ENCODE measurements at places on chromosomes 5 and 9.

- DNase-seq: no peak
Measured at GRCh38 chr9:31519424-31519823, 865.0 kb upstream of the ACO1 start.

GRCh38 chr5:171789353-171789752, 3.7 kb downstream of the SMIM23 start:
- DNase-seq: no peak

GRCh38 chr5:141003791-141004611, 37.7 kb downstream of the PCDHAC2 start:
- DNase-seq: peak; percentile 42

GRCh38 chr5:134245101-134245604, 19.3 kb upstream of the PPP2CA start:
- DNase-seq: no peak

- no peak for DNase-seq
Measured at GRCh38 chr9:19271081-19271480, 40.6 kb downstream of the DENND4C start.

DNA sequence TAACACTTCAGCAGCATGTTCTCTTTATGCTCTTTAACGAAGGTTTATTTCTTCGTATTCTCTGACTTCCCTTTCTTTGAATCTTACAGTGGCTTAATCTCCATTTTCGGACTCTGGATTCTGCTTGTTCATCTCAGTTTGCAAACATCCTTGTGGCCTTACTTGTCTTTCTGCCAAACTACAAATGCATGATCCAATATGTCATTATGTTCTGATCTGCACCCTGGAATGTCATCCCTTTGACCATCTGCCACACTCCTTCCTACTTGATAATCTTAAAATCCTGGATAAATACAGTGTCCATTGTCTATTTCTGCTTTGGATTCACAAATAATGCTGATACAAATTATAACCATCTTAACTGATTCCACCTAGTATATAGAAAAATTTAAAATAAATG, 499.2 kb downstream of the CDH18 start:
- peak; percentile 35 for DNase-seq

GRCh38 chr9:127801955-127802575, 617 bp upstream of the FPGS start:
- DNase-seq: no peak

- DNase-seq: no peak
Measured at GRCh38 chr5:111810112-111810511, 53.1 kb upstream of the NREP start.

DNA sequence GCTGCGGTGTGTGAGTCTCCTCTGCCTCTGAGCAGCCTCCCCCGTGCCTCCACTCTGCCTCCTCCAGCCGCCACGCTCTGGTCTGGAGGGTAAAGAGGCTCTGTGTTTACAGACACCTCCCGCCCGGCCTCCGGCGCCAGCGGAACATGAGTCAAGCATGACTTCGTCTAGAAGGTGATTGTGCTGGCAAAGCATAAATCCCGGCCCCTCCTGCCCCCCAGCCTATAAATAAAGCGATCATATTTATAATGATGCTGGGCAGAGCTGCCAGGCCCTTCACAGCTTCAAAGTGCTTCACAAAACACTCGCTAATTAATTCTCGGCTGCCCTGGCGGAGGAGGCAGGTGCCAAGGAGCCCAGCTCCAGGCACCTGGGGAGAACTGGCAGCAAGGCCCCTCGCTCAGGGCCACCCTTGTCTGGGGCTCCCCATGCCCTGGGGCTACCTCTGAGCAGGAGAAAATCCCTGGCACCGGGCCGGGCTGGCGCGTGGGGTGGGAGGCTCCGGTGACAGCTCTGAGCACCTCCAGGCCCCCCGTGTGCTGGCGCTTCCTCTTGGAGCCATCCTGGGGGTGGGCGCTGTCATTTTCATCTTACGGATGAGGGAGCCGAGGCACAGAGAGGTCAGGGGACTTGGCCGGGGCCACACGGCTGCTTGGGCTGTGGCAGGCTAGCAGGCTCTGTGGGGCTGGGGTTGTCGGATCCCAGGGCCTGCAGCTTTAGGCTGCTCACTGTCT, 87.8 kb downstream of the RXRA start:
- no peak for DNase-seq

DNA sequence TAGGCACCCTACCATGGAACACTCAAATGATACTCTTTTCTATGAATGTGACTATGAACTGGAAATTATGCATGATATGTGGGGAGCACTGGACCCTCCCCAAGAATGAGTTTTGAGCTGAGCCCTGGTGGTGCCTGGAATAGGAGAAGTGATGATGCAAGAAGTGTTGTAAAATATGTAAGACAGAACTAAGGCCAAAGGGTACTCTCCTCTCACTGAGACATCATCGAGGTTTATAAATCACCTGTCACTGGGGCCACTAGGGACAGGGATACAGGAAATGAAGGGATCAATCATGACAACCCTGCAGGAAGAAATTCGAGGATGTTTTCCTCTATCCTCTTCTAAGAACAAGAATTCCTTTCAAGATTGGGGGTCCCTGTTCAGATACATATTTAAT, 45.4 kb downstream of the PCSK1 start:
- DNase-seq: no peak

GRCh38 chr5:141694479-141694878, 12.4 kb upstream of the ARAP3 start:
- DNase-seq: no peak

DNA sequence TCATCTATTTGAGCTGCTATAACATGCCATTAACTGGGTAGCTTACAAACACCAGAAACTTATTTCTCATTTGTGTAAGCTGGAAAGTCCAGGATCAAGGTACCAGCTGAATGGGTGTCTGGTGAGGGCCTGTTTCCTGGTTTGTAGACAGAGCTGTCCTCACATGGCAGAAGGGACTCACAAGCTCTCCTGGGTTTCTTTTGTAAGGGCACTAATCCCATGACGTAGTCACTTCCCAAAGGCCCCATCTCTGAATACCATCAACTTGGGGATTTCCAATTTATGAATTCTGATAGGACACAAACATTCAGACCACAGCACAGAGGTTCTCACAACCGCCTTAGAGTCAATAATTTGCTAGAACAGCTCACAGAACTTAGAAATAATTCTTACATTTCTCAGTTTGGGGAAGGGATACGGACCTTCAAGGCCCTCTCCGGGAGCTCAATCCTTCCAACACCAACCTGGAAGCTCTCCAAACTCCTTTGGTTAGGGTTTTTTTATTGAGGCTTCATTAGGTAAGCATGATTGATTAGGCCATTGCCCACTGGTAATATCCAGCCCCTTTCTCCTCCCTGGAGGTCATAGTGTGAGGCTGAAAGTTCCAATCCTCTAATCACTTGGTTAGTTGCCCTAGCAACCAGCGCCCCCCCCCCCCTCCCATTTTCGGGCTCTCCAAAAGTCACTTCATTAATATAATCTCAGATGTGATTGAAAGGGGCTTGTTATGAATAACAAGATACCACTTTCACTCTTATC, 7.6 kb upstream of the DNAJA1 start:
- no peak for DNase-seq

DNA sequence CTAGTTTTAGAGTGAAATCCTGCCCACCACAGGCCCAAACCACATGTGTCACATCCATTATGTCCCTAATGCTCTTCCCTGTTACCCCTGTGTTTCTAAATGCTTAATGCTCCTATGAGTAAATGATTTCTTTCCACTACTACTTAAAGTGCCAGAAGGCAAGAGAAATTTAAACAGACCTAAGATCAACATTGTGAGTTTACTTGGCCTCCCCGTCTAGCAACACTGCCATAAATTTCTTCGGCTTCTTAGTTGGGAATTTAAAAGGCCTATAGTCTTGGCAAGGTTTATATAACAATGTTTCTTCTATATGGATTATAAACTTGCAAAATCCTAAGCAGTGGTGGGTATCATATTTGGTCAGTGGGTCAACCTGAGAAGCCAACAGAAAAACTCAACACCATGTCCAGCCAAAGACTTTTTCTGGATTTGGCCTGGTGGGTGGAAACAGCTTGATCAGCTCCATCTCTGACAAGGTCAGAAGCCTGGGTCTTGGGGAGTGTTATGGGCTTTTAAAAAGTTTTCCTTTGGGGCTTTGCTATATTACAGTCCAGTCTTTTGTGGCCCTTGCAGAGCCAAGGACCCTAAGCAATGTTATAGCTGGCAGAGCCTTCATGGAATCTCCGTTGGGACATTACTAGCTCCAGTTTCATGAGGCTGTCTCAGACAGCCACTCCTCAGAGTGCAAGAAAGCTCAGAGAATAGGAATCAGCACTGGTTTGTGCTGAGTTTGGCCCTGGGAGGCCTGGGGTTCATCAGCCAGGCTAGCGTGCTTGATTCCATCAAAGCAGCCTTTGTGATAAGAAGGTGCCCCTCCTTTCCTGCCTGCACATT, 119.8 kb downstream of the PRDM6 start:
- no peak for DNase-seq

- DNase-seq: no peak
Measured at GRCh38 chr5:6280425-6281100, 97.8 kb downstream of the MED10 start.

- peak; percentile 77 for DNase-seq
Measured at GRCh38 chr5:172714491-172715420, 56.2 kb downstream of the DUSP1 start.

GRCh38 chr9:72772661-72773060, 180.2 kb downstream of the ALDH1A1 start:
- no peak for DNase-seq

DNA sequence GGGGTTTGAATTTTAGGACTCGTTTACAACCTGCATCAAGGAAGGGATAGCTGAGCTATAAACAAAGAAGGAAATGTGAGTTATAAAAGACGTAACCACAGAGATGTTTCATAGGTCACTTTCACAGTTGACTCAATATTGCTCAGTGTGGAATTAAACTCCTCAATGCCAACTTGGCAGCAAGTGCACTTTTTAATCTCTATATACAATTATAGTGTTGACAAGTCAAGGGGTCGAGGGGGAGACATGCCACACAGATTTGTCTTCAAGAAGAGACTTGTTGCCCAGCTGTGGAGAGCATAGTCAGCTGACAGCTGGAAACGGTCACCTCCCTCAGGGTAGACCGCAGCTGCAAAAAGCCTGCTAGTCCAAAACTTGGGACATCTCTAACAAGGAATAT, 163.4 kb upstream of the DMAC1 start:
- no peak for DNase-seq

DNA sequence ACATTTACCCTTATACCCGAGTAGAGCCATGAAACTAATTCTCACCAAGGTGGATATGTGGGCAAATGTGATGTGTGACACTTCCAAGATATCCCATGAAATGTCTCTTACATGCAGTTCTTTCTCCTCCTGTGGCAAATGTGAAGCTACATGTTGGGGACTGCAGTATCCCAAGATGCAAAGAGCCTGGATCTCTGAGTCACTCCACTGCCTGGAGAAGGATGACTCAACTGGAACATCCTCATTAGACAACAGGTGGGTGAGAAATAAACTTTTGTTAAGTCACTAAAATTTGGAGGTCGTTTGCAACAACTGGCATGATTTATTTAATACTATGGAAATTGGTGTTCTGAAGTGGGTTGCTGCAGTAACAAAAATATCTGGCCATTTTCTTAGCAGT, 36.5 kb upstream of the TENT4A start:
- DNase-seq: no peak

- DNase-seq: no peak
Measured at GRCh38 chr9:89528540-89528939, 30.6 kb upstream of the SEMA4D start.

- DNase-seq: no peak
Measured at GRCh38 chr9:137793196-137793841, 84.3 kb upstream of the CACNA1B start.

DNA sequence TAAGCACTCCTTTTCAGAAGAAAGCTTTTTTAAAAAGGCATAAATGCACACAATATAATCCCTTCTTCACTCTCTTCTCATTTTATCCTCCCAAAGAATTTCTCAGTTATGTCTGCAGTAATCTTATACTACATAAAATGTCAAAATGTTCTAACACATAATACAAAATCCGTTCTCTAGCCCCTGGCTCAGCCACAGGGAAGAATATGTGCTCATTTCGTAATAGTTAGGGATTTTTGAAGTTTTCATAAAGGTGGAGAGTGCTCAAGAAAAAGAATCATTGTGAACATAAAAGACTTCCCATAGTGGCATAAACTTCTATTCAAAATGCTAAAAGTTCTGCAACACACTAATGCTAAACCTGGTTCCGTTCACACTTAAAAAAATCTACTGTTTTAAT, 1410.7 kb upstream of the C9orf72 start:
- DNase-seq: no peak

- no peak for DNase-seq
Measured at GRCh38 chr9:127219520-127219919, 45.1 kb upstream of the GARNL3 start.

Measured in D341Med (cell line).